ENCODE measurements at places on chromosomes 7 and 10.

- no peak for DNase-seq
These were observed 297.9 kb downstream of the GATA3 start for GRCh38 chr10:8352171-8353075.

- DNase-seq, result no peak
These were observed 49.0 kb downstream of the TMEM270 start for GRCh38 chr7:73909996-73910395.

- DNase-seq, result no peak
These were observed 1219.8 kb downstream of the GATA3 start for GRCh38 chr10:9274206-9274755.

DNA sequence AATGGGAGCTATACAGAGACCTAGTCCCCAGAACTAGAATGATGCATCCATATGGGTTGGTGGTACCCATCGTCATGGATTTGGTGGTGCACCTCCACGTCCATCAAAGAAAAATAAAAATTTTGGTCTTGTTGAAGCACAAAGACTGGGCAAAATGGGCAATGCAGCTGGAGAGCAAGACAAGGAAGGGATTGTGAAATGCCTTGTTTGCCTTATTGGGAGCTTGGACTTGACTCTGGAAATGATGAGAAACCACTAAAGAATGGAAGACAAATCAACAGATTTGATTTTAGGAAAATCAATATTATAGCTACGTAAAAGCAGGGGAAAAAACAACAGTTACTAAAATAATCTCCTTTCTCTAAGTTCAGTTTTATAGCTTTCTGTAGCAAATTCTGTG, 150.9 kb downstream of the CPED1 start:
- DNase-seq, result no peak

DNA sequence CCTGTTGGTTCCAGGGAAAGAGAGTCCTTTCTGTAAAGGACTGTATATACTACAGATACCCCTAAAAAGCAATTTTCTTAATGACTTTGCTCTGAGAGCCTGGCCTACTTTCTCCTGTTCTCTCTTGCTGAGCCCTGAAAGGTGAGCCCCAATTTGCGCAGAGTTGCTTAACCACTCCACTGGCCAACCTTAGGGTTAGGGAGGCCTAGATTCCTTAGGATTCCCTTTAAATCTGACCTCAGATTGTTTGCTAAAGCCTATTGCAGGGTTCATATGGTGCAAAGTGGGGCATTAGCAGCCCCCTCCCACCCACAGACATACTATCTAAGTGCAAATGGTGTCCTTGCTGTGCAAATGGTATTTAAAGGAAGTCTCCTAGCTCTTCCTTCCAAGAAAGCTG, 164.2 kb downstream of the RNLS start:
- no peak for DNase-seq

DNA sequence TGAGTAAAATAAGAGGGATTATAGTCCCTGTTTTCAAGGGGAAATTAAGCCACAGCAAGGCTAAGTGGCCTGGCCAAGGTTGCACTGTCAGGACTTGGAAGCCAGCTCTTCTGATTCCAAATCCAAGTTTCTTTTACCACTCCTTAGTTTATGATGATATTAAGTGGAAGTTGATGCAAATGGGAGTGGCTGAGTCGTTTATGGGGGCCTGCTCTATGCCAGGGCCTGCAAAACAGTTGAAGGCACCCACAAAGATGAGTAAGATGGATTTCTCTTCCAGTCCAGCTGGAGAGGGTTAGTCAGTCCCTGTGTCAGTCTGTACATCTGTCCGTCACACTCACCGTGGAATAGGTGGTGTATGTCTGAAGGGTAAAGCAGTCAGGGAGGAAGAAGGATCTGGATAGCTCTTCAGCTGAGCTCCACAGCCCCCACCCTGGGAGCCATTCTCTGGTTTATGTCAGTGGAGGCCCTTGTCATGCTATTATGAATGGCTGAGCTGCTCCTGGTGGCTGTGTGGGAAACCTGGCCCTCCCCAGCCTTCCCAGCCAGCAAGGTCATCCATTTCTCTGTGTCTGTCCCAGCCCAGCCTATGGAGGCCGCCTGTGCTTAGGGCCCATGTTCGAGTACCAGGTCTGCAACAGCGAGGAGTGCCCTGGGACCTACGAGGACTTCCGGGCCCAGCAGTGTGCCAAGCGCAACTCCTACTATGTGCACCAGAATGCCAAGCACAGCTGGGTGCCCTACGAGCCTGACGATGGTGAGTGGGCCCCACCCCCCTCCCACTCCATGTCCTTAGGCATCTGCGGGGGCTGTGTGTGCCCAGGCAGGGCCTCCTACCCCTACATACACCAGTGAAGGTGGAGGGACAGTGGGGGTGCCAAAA, 44.5 kb downstream of the TBATA start:
- no peak for DNase-seq

DNA sequence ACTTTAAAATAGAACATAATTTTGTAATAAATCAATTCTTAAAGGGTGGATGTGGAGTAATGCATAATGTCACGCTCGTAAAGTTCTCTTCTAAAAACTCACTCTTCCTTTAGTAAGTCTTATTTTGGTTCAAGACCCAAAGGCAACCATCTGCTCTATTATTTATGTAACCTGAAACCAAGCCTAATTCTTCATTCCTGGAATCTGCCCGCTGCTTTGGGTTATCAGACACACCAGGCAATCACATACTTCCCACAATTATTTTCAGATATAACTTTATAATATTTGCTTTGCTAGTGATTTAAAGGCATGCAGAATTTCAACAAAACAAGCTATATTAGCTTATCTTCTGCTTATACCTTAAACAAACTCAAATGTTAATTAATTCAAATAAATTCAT, 39.0 kb downstream of the RAB11FIP2 start:
- DNase-seq, result no peak

GRCh38 chr7:47345857-47346298, 236.0 kb downstream of the TNS3 start:
- DNase-seq, result no peak

GRCh38 chr7:155979994-155980393, 167.7 kb upstream of the SHH start:
- DNase-seq, result no peak

- no peak for DNase-seq
These were observed 179.6 kb downstream of the GALNT17 start for GRCh38 chr7:71311576-71311975.

GRCh38 chr10:124069341-124070264, 23.8 kb downstream of the CHST15 start:
- DNase-seq, result no peak

DNA sequence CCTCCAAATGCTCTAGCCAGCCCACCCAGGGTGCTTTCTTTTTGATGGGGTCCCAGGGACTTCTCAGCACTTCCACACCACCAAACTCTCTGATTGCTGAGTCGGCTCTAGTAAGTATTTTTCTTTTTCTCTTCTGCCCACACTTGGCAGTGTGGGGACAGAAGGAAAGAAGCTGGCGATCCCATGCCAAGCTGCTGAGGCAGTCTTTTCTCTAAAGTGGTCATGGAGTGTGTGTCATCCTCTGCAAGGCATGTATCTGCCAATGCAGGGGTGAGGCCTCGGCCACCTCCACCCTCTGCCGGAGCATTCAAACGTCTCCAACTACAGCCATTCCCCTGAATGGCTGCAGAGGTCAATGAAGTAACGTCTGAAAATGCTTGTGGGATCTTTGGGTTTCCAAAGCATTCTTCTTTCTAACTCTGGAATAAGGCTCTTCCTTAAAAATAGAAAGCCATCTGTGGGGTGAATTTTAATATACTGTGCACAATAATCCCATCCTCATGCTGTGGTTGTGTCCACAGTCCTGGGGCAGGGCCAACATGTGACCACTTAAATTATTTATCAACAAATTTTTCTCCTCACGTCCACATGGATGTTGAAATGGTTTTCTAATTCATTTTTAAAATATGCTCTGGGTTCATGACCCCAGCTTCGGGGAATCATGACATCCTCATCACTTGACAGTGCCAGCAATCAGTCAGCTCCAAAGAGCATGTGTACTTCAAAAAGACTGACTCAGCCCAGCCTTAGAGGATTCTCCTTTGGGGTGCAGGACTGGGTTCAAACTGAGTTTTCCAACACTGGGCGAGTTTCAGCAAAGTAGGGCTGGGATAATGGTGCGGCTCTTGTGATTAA, 171.3 kb upstream of the ITGB1 start:
- DNase-seq, result no peak

GRCh38 chr7:158570449-158571170, 17.0 kb downstream of the PTPRN2 start:
- no peak for DNase-seq

DNA sequence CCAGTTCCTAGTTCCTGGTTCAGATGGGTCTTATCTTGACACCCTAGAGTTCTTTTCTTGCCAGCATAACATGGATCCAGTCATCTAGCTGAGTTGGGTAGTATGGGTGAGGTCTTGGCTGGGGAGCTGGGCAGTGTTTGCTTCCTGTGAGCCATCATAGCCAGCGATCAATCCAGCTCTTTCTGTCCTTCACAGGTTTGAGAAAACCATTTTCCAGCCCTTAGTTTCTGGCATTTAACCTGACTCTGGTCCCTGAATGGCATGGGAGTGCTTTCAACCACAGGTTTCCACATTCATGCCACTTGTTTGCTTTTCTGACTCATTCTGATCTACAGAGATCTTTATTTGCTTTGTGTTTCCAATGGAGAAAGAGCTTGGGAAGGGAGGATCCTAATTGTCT, 8.6 kb downstream of the SLC13A1 start:
- no peak for DNase-seq

GRCh38 chr7:93092757-93093370, 24.9 kb downstream of the SAMD9 start:
- no peak for DNase-seq

DNA sequence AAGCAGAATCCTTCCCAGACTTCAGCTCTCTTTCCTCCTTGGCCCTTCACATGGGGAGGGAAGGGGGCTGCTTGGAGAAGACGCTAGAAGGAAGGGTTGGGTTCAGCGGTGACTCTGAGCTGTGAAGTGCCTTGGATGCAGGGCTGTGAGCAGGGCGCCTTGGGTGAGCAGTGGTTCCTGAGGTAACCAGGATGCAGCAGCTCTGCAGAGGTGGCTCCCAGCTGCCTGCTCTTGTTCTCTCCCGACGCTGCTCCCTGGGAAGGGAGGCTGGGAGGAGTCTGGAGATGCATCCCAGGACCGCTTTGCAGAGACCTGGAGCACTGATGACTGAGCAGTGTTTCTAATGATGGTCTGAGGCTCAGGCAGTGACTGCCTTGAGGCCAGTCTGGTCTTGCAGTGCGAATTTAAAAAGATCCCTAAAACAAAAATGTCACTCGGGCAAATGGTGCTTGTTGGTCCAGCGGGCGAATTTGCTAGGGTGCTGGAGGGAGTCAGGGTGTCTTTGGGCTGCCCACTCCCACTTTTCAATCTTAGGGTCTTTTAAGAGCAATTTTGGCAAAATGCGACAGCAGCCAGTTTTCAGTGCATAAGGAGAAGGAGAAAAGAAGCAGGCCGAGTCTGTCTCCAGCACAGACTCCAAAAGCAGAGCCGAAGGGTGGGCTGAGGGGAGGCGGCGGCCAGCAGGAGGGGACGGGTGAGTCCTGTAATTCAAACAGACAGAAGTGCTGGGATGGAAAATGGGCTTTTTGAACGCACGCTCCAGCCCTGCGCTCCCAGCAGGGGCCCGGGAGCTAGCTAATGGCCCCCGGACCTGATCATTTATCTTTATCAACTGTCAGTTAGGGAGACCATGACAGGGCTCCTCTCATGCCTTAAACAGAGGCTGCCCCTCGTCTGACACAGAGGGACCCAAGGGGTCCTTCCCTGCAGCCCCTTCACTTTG, 191.2 kb upstream of the SHH start:
- no peak for DNase-seq

DNA sequence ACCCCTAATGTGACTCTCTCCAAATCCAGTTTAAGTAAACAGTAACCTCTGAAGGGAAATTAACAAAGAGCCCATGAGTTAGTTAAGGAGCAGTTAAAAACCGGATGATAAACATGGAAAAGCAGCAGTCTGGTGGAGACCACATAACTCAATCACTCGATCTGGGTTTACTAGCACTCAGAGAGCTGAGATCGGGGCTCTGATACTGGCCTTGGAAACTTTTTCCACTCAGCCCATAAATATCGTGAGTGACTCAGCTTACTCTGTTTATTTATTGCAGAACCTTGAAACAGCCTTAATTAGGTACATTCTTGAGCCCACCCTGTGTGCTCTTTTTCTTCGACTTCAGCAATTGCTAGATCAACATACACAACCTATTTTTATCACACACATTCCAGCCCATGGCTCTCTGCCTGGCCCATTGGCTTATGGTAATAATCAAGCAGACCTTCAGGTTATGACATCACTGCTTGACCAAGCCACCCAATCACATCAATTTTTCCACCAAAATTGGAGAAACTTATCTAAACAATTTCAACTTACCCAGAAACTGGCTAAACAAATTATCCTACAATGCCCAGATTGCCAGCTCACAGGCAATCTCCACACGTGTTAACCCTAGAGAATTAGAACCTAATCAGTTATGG, 82.2 kb upstream of the GPR22 start:
- no peak for DNase-seq
